Kidney (tissue), 22 donors: ENCODE measurements at places on chromosomes 3 and 15. TPM values are rescaled to one million over a fixed set of nuclear protein-coding genes. Genes with fewer than 3 reads are reported as not detected.

Gene HTD2
- 7.8 TPM for total RNA-seq

Gene IFT80
- total RNA-seq: 36.6 TPM

Gene ISG20
- total RNA-seq: 25.5 TPM

Gene GOLGA8R
- total RNA-seq: 6.3 TPM

Gene TTC21A
- 14.1 TPM for total RNA-seq

Gene SYNPR
- total RNA-seq: not detected

Gene SOX14
- not detected for total RNA-seq

Gene COL6A6
- total RNA-seq: 0.25 TPM

Gene SPINK8
- total RNA-seq: not detected

Gene ATP13A5
- not detected for total RNA-seq

DNA sequence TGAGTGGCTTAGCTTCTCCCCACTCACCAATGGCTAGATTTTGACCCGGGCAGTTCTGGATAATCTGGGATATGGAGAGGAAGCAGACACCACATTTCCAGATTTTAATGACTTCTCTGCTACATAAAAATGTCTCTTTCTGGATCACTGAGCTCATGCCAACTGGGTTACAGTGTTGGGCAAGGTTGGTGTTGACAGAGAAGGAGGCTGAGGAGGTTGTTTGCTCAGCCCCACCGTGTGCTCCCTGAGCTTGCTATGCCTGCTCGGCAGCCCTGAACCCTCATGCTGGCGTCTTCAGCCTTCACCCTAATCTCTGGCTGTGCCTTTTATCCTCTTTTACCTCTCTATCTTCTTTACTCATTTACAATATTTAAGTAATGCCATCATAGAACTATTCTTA lies 53.0 kb upstream of the KPNA4 start:
- peak; percentile 24 for DNase-seq

DNA sequence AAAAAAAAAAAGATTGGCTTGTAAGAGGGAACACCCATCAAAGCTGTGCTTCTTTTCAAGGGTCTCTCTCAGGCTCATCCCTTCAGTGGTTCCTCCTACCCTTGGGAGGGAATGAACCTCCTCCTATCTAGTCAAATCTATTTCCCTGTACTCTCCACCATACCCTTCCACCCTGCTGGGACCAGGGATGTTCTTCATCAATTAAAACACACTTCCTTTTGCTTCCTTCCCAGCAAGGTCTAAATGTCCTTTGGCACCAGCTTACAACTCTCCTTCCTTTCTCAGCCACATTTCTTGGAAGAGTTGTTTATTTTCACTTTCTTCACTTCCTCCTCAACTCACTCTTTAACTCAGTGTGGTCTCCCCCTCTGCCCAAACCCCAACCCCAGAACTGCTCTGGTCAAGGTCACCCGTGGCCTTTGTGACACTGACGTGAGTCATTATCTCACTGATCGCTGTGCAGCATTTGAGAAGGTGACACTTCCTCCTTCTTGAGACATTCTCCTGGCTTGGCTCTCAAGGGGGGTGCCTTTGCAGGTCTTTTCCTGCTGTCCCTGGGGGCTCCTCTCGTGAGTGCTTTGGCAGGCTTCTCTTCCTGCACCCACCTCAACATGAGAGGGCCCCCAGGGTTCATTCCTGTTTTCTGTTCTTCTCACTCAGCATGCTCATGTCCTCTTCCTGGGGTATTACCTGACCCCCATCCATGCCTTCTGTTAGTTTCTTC lies 210.5 kb upstream of the TLE3 start:
- DNase-seq: no peak

DNA sequence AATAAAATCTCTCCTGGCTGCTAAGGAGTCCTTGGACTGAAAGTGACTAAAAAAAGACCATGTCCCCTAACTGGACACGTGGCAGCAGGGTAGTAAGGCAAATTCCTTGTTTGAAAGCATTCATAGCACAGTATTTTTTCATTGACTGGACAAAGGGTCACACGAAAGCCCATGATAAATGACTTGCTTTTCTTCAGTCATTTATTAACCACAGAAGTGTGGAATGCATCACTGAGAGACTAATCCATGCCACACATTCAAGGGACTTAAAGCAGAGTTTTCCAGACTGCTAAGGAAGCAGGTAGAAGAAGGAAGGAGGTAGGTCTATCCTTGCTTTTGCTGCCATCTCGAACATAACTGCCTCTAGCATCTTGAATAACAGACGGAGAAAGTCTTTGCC lies 31.2 kb downstream of the CASR start:
- DNase-seq: no peak

- no peak for DNase-seq
Observed at GRCh38 chr3:59775761-59776325, 726.0 kb upstream of the CFAP20DC start.

DNA sequence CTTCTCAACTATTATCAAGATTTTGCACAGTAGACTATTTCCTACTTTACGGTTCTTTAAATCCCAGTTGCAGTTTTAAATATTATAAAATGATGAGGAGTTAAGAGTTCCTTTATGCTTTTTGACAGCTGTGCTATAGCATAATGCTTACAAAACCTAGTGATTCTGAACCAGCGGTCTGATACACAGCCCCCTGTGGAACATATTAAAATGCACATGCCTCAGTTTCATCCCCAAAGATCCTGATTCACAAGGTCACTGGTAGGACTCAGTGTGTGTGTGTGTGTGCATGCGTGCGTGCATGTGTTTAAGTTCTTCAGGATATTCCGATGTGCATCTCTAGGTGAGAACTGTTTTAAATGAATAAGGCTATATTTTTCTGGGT lies 330.1 kb upstream of the TPM1 start:
- no peak for DNase-seq

DNA sequence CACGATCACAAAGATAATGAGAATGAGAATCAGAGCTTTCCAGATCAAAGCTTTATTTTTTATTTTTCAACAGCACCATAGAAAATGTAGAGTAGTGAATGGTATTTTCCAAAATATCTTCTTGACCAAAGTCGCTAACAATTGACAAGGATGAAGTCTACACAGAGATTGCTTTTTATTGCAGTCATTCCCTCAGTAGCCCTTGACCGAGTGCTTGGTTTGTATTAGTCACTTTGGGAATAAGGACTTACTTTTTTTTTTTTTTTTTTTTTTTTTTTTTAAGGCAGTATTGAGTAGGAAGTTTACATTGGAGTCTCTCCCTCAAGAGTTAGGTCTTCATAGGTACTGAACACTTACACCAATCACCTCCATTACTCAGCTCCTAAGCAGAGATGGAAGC lies 39.8 kb downstream of the THRB start:
- no peak for DNase-seq

GRCh38 chr3:56688191-56688590 lies 5.1 kb upstream of the TASOR start:
- no peak for DNase-seq

GRCh38 chr3:51400166-51400565 lies 9.1 kb downstream of the RBM15B start:
- DNase-seq: no peak

- peak; percentile 85 for DNase-seq
Observed at GRCh38 chr15:65077981-65078352, 1.4 kb downstream of the KBTBD13 start.

GRCh38 chr3:10337323-10338163 lies 16.6 kb upstream of the SEC13 start:
- no peak for DNase-seq

GRCh38 chr3:177931346-177931745 lies 604.9 kb upstream of the KCNMB2 start:
- no peak for DNase-seq

- no peak for DNase-seq
Observed at GRCh38 chr3:186383026-186383993, 21.3 kb upstream of the DGKG start.

DNA sequence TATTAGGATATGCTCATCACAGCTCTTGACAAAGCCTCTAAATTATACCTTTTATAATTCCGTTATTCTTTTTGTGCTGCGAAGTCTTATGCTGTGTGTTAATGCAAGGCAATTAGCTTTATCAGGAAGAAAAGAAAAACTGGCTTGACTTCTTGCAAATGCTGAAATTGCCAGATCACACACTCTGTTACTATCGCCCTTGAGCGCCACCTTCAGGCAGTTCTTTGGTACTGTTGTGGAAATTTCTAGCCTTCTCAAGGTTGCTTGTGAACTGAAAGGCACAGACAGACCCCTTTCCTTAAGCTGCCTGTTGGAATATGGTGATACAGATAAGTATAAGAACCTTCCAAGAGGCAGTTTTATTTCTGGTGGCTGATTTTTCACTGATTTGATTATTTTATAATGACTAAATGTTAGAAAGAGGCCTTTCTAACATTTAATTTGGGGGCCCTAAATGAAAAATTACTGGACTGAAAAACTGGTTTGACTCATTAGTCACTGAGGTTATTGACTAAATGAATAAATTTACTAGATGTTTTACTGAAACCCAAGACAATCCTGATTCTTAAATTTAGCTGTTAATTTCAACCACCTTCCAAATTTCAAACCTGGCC lies 126.2 kb upstream of the RASGRP1 start:
- DNase-seq: no peak

GRCh38 chr15:93126148-93126547 lies 37.1 kb upstream of the RGMA start:
- no peak for DNase-seq

- no peak for DNase-seq
Observed at GRCh38 chr3:138327831-138328230, 1.8 kb downstream of the NME9 start.

DNA sequence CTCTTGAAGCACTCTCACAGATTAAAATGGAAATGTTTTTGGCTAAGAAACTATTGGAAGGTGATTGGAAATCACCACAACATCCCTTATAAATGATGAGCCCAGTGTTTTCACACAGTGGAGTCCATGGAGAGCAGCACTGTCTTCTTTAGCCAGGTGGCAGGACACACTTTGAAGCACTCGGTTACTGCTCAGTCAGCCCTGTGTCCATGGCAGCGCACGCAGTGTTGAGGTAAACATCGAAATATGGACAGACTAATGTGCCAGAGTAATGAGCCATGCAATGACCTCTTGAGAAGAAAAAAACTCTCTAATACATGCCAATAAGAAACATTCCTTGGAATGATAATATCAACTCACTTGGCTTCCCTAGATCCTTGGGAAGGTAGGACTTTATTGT lies 66.6 kb downstream of the TGFBR2 start:
- DNase-seq: no peak

DNA sequence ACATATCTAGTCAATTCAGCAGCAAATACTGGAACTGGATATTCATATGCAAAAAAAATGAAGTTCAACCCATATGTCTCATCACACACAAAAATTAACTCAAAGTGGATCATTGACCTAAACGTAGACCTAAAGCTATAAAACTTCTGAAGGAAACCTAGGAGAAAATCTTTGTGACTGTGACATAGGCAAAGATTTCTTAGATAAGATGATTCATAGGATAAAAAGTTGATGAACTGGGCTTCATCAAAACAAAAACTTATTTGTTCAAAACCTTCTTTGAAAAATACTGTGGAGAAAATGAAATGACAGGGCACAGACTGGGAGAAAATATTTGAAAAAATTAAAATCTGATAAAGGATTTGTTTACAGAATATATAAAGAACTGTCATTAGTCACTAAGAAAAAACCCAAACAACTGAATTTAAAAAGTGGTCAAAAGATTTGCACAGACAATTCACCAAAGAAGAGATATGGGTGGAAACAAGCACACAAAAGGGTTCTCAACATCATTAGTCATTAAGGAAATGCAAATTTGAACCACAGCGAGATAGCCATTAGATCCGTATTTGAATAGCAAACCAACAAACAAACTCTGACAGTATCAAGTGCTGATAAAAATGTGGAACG lies 62.8 kb downstream of the ITGB5 start:
- no peak for DNase-seq

DNA sequence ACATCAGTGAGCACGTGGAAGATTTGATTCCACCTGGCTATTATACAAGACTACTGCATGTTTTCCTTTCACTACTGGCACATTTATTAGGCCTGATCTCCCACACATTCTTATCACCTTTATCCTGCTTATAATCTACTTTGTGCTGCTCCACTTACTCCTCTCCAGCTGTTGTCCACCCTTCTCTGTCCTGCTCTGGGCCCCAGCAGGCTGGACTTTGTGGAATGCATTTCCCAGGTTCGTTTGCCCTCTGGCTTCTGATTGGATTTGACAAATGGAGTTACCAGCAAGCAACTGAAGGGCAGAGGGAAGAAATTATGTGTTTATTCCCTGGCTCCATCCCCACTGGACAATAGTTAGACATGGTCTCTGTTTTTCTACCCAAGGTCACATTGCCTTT lies 75.5 kb downstream of the DCLK3 start:
- no peak for DNase-seq

DNA sequence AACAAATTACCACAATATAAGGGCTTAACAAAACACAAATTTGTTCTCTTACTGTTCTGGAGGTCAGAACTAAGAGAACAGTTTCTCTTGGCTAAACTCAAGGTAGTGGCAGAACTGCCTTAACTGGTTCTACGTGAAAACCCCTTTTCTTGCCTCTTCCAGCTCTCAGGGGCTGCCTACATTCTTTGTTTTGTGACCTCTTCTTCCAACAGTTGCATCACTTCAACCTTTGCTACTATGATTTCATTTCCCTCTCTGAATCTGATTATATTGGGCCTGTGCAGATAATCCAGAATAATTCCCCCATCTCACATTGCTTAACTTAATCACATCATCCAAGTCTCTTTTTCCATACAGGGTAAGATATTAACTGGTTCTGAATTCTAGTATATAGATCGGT lies 624.6 kb downstream of the ZPLD1 start:
- no peak for DNase-seq

- no peak for DNase-seq
Observed at GRCh38 chr3:124519591-124520194, 210.6 kb upstream of the UMPS start.

DNA sequence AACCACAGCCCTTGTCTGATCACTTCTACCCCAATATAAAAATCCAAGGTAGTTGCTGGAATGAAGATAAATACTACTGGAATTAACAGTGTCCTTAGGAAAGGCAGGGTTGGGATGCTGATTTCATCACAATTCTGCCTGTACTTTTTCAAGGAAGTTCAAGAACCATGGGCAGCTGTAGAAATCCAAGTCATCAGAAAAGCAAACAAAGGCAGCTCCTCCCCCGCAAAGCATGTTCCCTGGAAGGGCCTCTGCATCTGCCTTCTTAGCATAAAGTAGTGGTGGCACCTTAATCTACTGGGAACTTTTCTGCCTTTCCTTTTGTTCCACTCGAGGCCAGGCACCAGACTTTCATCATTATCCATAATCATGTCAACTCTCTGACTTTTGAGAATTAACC lies 54.4 kb downstream of the ERC2 start:
- peak; percentile 37 for DNase-seq

DNA sequence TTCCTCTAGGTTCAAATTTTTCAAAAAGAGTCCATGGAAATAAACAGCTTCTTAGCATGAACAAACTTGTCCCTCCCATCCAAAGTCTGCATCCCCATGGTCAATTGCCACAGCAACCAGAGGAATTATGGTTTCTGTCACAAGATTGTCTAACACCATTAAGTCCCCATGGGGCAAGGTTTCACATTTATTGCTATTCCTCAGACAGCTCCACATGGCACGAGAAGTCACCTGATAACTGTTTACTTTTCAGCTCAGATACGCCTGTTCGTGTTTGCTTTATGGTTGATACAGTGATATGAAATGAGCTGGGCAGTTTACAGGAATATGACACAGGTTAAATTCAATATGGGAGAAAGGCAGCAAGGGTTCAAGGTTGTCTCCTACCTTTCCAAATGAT lies 37.9 kb upstream of the MUC13 start:
- peak; percentile 26 for DNase-seq
